T-helper 9 cell (primary cell): ENCODE measurements at places on chromosomes 6 and 20.

DNA sequence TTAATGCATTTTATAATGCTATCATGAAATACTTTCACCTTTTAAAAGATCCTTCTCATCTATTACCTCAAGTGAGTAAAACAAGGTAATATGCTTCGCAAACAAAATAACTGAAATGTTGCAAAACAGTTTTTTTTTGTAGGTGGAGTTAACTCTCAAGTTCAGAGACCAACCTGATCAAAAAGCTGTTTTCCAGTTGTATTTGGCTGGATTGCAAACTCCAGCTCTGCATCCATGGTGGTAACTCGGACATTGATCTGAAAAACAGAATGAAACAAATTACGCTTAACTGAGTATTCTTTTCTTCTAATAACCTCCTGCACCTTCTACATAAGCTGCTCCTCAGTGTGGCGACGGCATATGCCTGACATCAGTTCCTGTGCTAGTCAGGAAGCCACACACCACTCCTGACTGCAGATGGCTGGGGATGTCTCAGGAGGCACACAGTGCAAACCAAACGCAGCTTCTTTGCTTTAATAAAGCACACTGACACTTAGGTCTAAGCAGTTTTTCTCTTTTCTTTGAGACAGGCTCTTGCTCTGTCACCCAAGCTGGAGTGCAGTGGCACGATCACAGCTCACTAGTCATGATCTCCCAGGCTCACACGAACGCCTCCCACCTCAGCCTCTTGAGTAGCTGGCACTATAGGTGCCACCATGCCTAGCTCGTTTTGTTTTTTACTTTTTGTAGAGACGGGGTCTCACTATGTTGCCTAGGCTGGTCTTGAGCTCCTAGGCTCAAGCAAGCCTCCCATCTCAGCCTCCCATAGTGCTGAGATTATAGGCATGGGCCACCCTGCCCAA, 29.9 kb downstream of the EZR start:
- DNase-seq = peak; percentile 47

- DNase-seq = peak; percentile 67
Measured at GRCh38 chr6:26537846-26538571, at the start of gene HMGN4. HMGN4 (plus strand) TSS chr6:26538366; CDS start chr6:26545207, 6,841 bp downstream.

GRCh38 chr6:46796848-46797580, 3.8 kb downstream of the MEP1A start:
- no peak for DNase-seq

GRCh38 chr20:63101781-63102720, 95.3 kb upstream of the BHLHE23 start:
- peak; percentile 36 for DNase-seq

DNA sequence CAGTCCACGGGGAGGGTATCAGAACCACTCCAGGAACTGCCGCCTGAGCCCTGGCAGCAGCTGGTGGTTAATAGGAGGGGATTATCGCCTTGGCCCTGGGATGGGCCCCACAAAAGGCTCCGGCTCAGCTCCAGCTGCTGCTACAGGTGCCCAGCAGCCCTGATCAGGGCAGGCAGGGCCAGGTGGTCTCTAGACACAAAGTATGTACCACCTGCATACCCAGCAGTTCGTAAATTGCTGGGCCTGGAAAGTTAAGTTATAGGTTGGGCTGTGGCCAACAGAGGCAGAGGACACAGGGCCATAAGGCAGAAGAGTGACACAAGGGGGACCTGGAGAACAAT, 35.1 kb downstream of the RRBP1 start:
- no peak for DNase-seq
